ENCODE measurements at places on chromosomes 2 and 18. TPM values are rescaled to one million over a fixed set of nuclear protein-coding genes. Genes with fewer than 3 reads are reported as not detected.

The ADRA2B gene
- total RNA-seq = not detected

The LIPG gene
- total RNA-seq = 10.8 TPM

The ICA1L gene
- total RNA-seq = 2.4 TPM

The GALNT5 gene
- total RNA-seq = not detected

The CCDC102B gene
- 3.7 TPM for total RNA-seq

The ALKAL2 gene
- 0.22 TPM for total RNA-seq

The SERPINB12 gene
- not detected for total RNA-seq

The CDK15 gene
- total RNA-seq = not detected

The TAF4B gene
- total RNA-seq = 3.8 TPM

The PRKD3 gene
- 38.4 TPM for total RNA-seq

The REG3A gene
- total RNA-seq = not detected

GRCh38 chr18:75248426-75249174, 38.0 kb downstream of the TSHZ1 start:
- no peak for DNase-seq
- peaks cover 26% of the 10 kb centered on the region for H3K4me1 ChIP-seq
- no peak overlapping the region for H3K27ac ChIP-seq
- no peaks in the 10 kb centered on the region for H3K27me3 ChIP-seq

DNA sequence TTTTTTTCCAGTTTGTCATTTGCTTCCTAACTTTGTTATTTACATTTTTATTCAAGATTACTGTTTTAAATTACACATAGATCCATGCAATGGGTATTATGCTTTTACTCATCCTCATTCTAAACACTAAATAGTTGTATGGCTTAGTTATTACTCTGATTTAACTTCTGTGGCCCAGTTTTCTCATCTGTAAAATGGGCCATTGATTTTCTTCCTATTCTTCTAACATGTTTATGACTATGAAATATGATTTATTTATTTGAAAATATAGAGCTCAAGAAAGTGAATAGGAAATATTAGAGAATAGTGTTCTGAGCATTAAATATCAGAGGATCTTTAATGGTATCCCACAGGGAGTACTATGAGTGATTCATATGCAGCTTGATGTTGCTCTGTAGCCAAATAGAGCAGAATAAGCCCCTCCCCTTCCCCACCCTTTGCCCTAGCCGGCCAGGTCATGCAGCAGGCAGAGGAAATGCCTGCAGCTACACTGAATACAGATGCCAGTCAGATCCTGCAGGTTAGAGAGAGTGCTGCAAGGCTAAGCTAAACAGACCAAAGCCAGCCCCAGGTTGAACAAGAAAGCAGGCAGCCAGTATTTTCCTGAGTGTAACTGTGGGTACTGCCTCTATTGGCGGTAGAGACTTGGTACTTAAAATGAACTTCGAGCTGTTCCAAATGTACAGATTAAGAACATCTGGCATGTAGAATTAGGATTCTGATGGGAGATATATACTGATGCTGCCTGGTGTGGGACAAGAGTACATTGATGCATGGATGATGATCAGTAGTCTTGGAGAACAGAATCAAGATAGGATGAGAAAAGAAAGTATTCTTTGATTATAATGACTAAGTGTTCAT, 11.7 kb upstream of the ACYP2 start:
- peak; percentile 79 for DNase-seq
- no peaks in the 10 kb centered on the region for H3K27me3 ChIP-seq

DNA sequence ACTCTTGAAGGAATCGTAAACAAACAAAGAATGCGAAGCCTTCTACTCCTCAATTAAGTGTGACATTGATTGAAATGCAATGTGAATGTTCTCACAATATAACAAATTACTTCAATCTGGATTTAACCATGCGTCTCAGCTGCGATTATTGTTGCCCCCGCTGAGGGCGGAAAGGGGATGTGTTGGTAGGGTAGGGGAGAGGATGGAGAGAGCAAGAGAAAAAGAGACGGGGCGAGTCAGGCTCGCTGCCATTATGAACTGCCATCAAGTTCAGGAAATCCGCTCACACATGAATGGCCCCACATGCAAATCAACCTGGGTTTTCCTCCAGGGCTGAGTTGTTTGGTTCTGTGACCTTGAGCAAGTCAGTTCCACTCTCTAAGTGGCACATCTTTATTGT, 129.8 kb downstream of the PXDN start:
- no peak overlapping the region for H3K4me3 ChIP-seq
- no peaks in the 10 kb centered on the region for H3K4me1 ChIP-seq
- peaks cover 8% of the 10 kb centered on the region for H3K27me3 ChIP-seq
- H3K36me3 ChIP-seq = no peaks in the 10 kb centered on the region
- DNase-seq = no peak

DNA sequence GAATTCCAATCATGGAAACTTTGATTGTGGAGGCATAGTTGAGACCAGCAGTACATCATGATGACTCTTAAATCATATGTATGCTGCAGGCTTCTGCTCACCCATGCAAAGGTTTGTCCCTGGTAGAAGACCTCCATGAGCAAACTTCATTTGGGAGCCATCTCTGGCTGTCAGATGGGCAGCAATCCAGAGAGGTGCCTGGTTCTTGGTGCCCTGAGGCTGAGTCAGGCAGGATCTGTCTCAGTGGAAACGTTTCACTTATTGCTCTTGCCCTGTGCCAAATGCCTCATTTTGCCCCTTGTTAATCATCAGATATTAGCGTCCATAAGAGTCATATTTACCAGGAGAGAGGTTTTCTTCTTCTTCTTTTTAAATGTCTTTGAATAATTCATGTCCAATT, 151.5 kb upstream of the CELF4 start:
- H3K27me3 ChIP-seq = peaks cover 2% of the 10 kb centered on the region
- no peak overlapping the region for H3K4me3 ChIP-seq
- no peaks in the 10 kb centered on the region for H3K4me1 ChIP-seq
- DNase-seq = no peak
- no peaks in the 10 kb centered on the region for H3K36me3 ChIP-seq

- no peaks in the 10 kb centered on the region for H3K4me1 ChIP-seq
- H3K4me3 ChIP-seq = no peak overlapping the region
- peak; percentile 23 for DNase-seq
- H3K27ac ChIP-seq = no peak overlapping the region
Observed at GRCh38 chr2:187078297-187078696, 229.3 kb upstream of the ZSWIM2 start.

- H3K27ac ChIP-seq = no peak overlapping the region
- H3K4me1 ChIP-seq = no peaks in the 10 kb centered on the region
- H3K27me3 ChIP-seq = no peaks in the 10 kb centered on the region
- H3K4me3 ChIP-seq = no peak overlapping the region
- DNase-seq = no peak
Observed at GRCh38 chr2:68653538-68653982, 10.2 kb downstream of the PROKR1 start.

GRCh38 chr2:52539026-52539970, 1228.3 kb upstream of the CHAC2 start:
- H3K4me3 ChIP-seq = no peak overlapping the region
- no peak overlapping the region for H3K27ac ChIP-seq
- H3K36me3 ChIP-seq = no peaks in the 10 kb centered on the region
- no peaks in the 10 kb centered on the region for H3K27me3 ChIP-seq
- no peaks in the 10 kb centered on the region for H3K4me1 ChIP-seq

DNA sequence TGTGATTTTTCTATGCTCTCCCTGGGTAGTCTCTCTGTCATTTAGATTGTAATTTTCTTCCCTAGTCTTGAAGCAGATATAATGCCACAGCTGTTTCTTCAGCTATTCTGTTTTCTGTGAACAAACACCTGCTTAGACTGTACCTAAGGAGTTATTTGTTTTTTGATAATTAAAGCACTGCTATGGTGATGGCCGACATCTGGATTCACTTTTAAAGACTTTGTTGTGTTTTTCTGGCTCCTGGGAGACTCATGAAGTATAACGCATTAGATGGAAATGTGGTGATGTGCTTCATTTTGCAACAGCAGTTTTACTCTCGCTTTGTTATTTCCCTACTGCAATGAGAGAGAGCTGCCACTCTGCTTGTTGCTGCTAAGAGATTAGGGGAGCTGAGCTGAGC, 15.7 kb upstream of the C2orf69 start:
- H3K27me3 ChIP-seq = no peaks in the 10 kb centered on the region
- H3K27ac ChIP-seq = no peak overlapping the region
- H3K36me3 ChIP-seq = no peaks in the 10 kb centered on the region
- H3K4me3 ChIP-seq = no peak overlapping the region

DNA sequence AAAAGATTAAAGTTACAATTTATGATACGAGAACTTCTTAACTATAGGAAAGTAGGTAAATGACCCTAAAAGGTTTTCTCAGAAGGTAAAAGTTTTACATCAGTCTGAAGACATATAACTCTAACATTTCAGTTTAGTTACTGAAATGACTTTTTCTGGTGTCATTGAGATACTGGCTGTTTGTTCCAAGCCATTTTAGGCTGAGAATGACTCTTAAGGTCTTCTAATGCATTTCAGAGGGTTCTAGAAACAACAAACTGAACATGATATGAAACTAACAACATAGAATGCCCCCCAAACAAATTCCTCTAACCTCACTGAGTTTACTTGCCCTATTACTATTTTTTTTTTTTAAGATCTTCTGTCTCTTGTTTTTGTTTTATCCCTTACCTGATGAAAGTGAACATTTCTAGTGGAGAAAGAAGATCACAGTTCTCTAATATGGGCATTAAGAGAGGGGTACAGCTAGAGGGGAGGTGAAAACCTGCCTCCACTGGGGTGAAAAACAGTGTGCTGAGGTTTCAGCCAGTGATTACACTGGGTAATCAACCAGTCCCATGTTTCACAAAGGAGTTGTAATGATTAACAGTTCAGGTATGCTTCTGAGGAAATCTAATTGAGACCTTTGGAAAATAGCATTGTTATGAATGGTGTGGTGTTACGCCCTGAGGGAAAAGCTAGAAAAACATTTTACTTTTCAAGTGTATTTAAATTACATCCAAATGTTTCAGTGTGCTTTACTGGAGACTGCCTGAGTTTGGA, 11.2 kb downstream of the NABP1 start:
- H3K27ac ChIP-seq = no peak overlapping the region
- H3K36me3 ChIP-seq = peaks cover 27% of the 10 kb centered on the region
- H3K4me3 ChIP-seq = no peak overlapping the region
- peak; percentile 76 for DNase-seq

- no peak overlapping the region for H3K4me3 ChIP-seq
- no peak for DNase-seq
- H3K36me3 ChIP-seq = peaks cover 78% of the 10 kb centered on the region
- no peak overlapping the region for H3K27ac ChIP-seq
- H3K4me1 ChIP-seq = peaks cover 10% of the 10 kb centered on the region
- H3K27me3 ChIP-seq = no peaks in the 10 kb centered on the region
Observed at GRCh38 chr2:169808221-169808620, 9.6 kb downstream of the SSB start.

GRCh38 chr18:13620818-13621445, 105.4 kb downstream of the FAM210A start:
- no peak for DNase-seq
- no peak overlapping the region for H3K27ac ChIP-seq
- no peaks in the 10 kb centered on the region for H3K36me3 ChIP-seq
- H3K4me1 ChIP-seq = peaks cover 8% of the 10 kb centered on the region
- H3K27me3 ChIP-seq = no peaks in the 10 kb centered on the region

DNA sequence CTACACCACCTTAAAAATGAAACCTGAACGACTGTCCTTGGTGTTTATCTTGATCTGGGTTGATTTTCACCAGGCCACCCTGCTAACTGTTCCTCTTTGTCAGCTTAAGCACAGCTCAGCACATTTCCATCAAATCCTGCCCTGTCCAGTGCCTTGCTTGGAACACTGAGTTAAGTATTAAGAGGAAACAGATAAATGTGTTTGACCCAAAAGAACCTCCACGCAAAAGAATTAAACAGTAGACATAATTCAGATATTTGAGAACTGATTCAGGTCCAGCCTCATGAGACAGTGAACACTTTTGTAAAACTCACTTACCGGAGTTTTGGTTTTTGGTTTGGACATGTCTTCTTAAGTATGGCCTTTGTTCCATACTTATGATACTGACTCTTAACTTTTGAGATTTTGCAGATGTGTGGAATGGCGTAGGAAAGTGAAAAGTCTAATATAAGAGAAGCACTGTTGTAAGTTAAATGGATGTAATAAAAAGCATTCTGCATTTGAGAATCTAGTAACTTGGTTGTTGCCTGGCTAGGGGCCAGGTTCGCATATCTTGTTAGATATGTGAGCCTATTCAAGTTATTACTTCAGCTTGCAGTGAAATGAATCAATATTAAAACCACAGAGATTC, 88.9 kb upstream of the SERPINE2 start:
- H3K4me1 ChIP-seq = peaks cover 19% of the 10 kb centered on the region
- no peak for DNase-seq

GRCh38 chr2:127762846-127763245, 48.1 kb downstream of the WDR33 start:
- DNase-seq = no peak
- no peaks in the 10 kb centered on the region for H3K27me3 ChIP-seq
- no peak overlapping the region for H3K4me3 ChIP-seq
- peaks cover 24% of the 10 kb centered on the region for H3K4me1 ChIP-seq
- H3K27ac ChIP-seq = no peak overlapping the region

DNA sequence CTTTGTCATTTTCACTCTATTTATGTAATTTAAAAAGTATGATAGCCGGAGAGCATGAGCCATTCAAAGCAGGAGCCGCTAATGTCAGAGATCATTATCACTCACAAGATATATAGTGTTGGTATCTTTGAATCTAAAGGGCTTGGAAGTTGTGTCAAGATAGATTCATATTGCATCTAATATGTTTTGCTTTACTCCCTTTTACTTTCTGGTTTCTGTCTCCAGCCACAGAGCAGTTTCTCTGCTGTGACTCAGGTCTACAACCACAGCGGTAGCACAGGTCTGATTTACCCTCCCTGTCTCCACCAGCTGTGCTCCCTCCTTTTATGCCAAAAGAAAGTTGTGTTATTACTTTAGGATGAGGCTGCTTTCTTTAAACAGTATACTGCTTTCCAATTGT, 424.0 kb downstream of the ARHGAP15 start:
- no peaks in the 10 kb centered on the region for H3K27me3 ChIP-seq
- no peak for DNase-seq
- no peak overlapping the region for H3K27ac ChIP-seq
- H3K4me3 ChIP-seq = no peak overlapping the region

DNA sequence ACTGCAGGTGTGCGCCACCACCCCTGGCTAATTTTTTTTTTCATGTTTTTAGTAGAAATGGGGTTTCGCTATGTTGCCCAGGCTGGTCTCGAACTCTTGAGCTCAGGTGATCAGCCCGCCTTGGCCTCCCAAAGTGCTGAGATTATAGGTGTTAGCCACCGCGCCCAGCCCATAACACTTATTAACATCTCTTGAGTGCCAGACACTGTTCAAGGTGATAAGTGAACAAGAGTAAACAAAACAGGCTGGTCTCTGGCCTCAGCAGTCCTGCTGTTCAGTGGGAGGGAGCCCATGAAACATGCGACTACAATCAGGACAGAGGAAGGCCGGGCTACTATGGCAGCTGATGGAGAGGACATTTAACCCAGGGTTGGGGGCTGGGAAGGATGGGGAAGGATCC, 42.3 kb downstream of the KCTD1 start:
- no peak overlapping the region for H3K4me3 ChIP-seq
- H3K27me3 ChIP-seq = no peaks in the 10 kb centered on the region
- H3K36me3 ChIP-seq = no peaks in the 10 kb centered on the region
- DNase-seq = no peak
- H3K4me1 ChIP-seq = peaks cover 20% of the 10 kb centered on the region

GRCh38 chr2:71457923-71458322, 4.6 kb downstream of the DYSF start:
- DNase-seq = no peak
- no peaks in the 10 kb centered on the region for H3K36me3 ChIP-seq
- no peak overlapping the region for H3K27ac ChIP-seq
- peaks cover 44% of the 10 kb centered on the region for H3K4me1 ChIP-seq

- H3K36me3 ChIP-seq = no peaks in the 10 kb centered on the region
- no peak overlapping the region for H3K4me3 ChIP-seq
- no peak overlapping the region for H3K27ac ChIP-seq
Observed at GRCh38 chr2:174666845-174667244, 69.2 kb upstream of the WIPF1 start.

Data from HepG2 (cell line).